ENCODE measurements at places on chromosomes 12 and 14.

GRCh38 chr12:132836795-132837331 is 8.2 kb upstream of the GOLGA3 start:
- no peak for DNase-seq

GRCh38 chr14:90758959-90759358 is 57.3 kb downstream of the TTC7B start:
- peak; percentile 7 for DNase-seq

DNA sequence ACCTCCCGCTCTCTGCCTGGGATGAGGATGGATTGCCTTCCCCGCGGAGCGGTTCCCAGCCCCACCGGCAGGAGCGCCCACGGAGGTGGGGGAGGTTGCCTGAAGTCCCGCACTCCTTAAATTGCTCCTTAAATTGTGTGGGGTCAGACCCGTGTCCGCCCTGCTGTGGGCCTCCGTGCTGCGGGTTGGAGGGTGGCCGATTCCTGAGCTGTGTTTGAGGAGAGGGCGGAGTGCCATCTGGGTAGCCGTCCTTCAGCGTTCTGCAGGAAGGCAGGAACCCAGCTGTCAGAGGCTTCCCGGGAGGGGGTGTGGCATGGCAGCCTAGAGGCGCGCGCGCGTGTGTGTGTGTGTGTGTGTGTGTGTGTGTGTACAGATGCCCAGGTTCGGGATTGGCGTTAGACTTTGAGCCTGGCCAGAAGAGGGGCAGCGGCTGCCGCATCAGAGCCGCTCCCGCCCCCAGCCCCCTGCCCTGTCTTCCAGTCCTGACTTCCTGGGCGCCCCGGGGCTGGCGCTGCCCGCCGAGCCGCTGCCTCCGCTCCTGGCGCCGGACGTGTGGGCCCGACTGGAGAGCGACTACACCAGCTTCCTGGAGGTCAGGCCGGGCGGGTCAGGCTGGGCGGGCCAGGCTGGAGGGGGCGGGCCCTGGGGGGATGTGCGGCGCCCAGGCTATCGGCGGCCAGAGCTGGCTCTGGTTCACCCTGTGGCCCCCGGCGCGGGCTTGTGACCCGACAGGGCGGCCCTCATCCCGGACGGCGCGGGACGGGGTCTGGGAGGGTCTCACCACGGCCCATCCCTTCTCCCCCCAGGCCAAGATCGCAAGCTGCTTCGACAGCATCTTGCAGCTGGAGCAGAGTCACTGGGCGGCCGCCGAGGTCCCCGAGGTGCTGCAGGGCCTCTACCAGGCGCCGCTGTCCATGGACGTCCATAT is 9.2 kb downstream of the EXOC3L4 start:
- DNase-seq = no peak

DNA sequence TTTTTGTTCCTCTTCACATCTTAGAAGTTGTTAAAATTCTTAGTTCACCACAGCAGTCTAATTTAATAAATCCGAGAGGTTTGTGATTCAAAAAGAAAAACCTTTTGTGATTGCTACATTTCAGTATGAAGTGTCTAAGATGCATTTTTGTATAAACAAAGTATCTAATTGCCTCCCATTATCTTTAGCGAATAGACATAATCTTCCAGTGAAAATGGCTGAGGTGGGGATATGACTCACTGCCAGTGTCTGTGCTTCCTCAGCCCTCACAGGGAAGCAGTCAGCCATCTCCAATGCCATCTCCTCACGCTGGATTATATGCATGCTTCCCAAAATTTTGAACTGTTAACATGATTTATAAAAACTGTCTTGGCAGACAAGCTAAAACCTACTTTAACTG is 7.6 kb downstream of the GCH1 start:
- no peak for DNase-seq

GRCh38 chr12:31007636-31008175 is 66.0 kb upstream of the DDX11 start:
- DNase-seq = no peak

- DNase-seq = no peak
Measured at GRCh38 chr12:76308866-76309265, 39.3 kb downstream of the BBS10 start.

DNA sequence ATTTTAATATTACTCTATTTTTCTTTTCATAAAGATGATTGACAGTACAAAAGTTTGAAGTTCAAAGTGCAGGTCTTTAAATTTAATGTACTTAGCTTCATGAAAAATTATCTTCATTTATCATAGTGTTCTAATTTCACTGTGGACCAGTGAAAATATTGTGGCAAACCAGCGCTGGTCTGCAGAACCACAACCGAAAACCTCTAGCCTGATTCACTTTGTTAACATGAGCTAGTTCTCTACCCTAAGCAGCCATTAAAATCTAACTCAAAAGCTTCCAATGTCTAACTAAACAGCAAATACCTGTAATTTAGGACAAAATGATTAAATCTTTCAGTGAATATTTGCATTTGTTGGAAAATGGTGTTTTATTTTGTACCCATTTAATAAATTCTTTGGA is 161.1 kb upstream of the TMTC2 start:
- DNase-seq = no peak

DNA sequence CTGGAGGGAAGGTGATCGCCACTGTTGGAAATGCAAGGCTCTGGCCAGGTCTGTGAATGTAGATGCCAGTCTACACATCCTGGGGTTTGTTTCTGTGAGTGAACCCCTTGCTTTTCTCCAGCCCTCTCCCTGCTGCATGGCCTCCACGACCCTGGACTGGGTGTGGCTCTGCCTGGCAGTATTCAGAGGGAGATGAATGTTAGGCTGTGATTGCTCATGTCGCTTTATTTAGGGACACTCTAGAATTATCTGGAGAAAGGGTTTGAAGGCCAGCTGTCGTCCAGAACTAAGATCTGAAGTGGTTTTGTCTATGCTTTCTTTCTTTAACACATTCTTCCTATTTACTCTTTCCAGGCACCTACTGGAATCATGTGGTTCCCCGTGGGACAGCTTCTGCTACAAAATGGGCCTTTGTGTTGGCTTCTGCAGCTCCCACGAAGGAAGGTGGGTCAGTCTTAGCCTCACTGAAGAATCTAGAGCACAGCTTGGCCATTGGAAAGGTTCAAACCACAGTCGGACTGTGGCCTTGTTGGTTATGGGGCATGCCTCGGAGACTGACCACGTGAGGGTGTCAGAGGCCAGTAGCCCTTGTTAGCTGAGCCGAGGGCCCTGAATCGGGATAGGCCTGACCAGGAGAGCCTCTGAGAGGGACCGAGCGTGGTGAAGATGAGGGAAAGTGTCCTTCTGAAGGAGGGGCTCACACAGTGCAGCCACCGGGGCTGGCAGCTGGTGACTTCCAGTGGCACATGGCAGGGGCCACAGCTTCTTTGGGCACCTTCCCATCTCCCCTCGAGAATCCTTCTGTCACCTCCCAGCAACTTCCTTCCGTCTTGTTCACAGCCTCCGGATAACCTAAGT is 59.1 kb downstream of the ANKRD9 start:
- DNase-seq = no peak

DNA sequence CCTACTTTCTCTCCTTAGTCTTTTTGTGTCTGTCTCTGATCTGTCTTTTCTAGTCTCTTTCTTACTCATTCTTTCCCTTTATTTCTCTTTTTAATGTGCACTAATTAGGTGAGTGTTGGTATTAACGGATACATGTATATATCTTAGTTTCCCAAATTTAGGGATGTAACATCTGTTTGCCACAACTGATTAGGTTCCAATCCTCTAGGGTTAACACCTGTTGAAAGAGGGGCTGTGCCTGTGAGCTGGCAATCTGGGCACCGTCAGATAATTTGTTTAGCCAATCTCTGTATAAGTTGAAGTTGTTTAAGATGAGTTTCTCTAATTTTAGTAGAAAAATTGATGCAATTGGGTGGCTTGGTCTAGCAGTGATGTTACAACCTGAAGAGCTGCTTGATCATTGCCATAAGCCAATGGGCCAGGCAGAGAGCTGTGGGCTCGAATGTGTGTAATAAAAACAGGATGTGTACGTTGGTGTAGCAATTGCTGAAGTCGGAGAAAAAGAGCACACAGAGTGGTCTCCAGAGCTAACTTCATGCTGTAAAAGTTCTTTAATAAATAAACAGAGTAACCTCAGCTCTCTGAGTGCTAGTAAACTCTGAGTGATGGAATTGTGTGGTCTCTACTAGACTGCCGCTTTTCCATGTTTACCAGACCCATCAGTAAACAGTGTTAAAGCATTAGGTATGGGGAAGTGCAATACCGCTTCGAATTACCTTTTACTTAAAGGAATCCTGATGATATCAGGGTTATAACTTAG is 18.3 kb upstream of the LYZ start:
- DNase-seq = peak; percentile 10

DNA sequence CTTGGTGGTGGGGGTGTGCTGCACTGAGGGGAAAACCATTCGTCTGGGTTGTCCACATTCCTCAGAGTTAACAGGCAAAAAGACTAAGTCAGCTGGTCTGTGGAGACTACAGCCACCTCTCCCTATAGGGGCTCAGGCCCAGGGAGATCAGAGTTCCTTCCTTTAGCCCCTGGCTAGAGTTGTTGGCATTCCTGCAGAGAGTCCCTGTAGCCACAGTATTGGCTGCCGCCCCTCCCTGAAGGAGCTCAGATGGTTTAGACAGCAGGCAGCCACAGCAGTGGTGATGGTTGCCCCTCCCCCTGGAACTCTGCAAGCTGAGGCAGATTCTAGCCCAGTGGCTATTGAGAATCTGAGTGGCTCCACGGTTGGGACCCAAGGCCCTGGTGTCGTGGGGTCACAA is 1072.5 kb upstream of the ATXN7L3B start:
- no peak for DNase-seq

DNA sequence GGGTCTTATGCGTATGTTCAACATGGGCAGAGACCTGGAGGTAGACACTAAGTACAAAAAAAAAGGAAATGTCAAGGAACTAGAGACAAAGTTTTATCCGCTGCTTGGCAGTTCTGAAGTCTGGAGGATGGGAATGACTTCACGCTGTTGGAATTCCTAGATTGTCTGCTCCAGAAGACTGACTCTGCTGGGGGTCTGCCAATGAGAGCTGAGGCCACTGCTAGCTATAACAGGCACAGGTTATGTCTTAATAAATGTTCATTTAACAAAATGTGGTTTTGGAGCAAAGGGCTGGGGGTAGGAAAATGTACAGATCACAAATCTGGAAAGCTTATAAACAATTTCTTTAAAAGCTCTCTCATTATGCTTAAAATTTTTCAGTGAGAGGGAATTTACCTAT is 5.9 kb downstream of the RNASE8 start:
- no peak for DNase-seq

DNA sequence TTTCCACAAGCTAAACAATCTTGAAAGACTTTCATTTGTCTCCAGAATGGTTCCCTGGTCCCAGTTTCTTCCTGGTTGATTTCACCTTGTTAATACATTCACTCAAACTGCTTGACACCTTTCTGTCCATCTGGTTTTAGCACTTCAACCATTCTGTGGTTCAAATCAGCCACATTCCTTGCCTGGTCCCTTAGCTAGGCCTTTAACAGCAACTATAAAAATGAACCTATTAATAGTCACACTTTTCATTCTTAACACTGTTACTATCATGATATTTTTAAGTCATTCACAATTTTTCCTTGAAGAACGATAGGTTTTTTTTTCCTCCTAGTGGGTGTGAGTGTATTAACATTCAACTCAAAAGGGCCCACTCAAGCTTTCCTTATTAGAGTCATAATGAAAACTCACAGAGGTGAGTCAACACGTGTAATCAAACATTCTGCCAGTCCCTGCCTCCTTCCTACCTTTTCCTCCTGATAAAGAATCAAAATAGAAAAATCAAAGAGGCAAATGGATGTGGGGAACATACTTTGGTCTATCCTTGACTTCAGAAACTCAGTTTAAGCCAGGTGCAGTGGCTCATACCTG is 34.4 kb upstream of the CCNT1 start:
- DNase-seq = no peak

DNA sequence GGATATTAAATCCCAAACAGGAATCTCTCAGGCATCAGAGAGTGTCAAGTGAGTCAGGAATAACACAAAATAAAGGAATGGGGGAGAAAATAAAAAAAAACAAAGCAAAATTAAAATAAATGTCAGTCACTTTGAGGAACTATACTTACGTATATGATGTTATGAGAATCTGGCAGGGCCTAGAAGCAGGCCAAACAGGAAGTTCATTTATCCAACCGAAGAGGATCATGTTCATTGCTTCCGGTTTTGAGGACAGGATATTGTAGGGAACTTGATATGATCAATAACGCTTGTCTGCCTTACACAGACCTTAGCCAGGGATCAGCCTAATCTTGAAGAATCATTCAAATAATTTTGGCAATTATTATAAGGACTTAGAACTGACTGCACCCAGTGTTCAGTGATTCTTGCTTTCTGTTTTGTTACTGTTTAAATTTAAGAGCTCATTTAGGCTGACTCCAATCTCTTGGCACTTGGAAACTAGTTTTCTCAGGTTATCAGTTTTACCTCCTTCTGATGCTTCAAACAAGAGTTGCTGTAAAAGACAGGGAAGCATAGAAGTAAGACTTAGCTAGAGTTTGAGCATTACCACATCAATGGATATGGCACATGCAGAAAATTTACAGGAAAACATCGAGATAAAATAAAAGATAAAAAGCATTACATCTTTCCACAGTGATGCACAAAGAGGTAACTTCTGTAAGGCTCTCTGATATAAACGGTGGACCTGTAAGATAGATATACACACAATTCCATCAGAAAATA is 53.4 kb downstream of the ZFC3H1 start:
- no peak for DNase-seq

GRCh38 chr12:6257007-6257406 is 53.5 kb upstream of the PLEKHG6 start:
- no peak for DNase-seq

DNA sequence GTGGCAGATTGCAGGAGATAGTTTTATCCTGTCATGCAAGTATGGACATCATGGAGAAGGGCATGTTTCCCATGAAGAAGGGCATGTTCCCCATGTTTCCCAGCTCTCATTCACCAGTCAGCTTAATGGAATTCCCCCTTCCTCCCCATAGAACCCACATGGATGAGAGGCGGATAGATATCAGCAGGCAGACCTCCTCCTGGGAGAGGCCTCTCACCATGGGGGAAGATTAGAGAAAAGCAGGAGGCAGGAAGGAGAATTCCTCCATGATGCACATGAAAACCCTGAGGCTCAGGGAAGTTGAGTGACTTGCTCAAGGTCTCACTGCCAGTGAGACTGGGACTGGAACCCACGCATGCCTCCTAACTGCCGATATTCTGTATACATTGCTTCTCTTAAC is 92.9 kb upstream of the FOXN3 start:
- no peak for DNase-seq

- DNase-seq = no peak
Measured at GRCh38 chr12:95151821-95152220, 65.4 kb downstream of the FGD6 start.

Measured in activated naive CD4-positive, alpha-beta T cell (primary cell).